NCI-H1694 (cell line): ENCODE measurements at places on chromosomes 7 and 10.

DNA sequence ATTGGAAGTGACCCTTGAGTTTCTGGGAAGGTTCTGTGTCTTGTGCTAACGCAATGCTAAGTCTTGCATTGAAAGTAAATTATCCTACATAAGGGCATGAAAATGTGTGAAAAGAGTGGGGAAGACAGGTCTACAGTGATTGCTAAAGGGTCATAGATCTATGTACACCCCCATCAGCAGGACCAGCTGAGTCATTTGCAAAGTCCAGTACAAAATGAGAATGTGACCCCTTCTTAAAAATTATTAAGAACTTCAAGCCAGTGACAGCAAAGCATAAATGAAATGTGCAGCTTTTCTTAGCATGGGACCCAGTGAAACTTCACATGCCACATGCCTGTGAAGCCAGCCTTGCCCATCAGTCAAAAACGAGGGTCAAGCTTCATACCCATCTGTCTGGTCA lies 640.7 kb upstream of the MKI67 start:
- no peak for DNase-seq

DNA sequence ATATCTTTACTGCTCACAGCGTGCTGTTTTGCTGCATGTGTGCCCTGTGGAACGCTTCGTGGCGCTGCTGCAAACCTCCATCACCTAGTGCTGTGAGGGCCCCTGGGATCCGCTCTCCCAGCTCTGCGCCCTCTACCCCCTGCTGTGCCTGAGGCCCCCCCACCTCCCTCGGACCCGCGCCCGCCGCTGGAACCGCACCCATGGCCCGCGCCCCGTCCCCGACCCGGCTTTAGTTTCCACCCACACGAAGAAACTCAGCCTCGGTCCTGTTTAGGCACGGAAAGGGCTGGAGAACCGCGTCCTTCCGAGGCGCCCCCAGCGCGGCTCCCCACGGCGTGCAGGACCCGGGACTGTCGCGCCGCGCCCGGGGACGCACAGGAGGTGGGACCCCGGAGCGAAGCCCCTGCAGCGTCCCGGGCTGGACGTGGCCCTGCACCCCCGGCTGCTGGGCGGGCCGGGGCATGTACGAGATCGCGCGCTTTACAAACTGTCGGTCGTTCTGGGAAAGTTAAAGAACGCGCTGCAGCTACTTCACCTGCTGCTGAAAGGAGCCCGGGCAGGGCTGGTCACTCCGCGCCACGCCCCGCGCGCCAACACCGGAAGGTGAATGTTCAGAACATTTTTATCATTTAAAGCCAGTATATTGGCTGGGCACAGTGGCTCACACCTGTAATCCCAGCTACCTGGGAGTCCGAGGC lies 54.3 kb downstream of the BMS1 start:
- DNase-seq = no peak

- DNase-seq = no peak
Observed at GRCh38 chr7:33876596-33877274, 28.6 kb upstream of the BMPER start.

DNA sequence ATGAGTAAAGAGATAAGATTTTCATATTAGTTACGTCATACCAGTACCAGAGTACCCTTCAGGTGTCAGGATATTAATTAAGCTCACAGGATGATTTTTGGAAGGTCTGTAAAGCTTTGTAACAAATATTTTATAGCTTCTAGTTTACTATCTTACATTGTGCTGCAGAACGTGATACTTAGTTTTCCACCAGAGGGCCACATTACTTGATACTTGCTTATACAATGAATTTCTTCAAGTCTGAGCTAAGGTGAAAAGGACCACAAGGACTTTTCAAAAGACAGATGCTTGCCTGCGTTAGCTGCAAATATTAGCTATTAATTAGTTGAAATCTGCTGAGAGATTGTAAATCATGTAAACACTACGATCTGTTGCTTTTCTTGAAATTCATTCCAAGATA lies 12.2 kb downstream of the FOXP2 start:
- peak; percentile 13 for DNase-seq

DNA sequence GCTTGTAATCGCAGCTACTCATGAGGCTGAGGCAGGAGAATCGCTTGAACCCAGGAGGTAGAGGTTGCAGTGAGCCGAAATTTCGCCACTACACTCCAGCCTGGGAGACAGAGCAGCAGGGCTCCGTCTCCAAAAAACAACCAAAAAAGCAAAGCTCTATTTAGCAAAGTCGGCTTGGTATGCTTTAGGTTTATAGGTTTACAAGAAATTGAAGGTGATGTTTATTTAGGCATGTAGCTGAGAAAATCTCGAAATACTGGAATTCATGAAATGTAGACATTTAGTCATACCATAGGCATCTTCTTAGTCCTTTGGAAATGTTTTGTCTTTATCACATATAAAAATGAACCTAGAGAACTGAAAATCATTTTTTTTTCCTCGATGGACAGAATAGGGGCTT lies 453.8 kb upstream of the ANKRD30A start:
- no peak for DNase-seq

DNA sequence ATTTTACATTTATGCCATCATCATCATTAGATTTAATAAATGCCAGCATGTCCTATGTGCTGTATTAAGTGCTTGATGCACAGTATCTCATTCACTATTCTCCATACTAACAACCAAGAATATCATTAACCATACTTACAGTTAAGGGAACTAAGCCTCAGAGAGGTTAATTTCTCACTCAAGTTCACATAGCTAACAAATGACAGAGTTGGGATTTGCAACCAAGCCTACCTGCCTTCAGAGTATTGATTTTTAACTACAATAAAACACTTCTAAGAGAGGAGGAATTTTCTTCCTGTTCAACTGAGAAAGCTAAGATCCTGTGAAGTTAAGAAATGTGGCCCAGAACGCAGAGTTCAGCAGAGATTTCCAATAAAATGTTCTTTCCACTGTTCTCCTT lies 403.0 kb downstream of the KCNMA1 start:
- DNase-seq = no peak

DNA sequence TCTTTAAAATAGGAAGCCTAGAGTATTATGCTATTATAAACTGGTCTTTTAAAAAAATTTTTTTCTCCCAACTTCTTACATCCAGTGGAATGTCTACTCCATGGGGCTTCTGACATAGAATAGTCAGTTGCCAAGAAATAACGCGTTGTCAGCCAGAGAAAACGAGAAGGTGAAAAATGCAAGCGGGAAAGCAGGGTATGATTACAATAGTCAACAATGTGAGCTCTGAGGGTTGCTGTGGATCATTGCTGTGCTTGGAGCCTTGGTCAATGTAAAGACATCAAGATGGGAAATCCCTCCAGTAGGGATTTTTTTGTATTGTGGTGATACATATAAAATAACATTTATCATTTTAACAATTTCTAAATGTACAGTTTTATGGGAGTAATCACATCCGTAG lies 27.6 kb upstream of the PLPP4 start:
- DNase-seq = no peak

- DNase-seq = no peak
Observed at GRCh38 chr7:148011753-148012152, 578.8 kb upstream of the C7orf33 start.

DNA sequence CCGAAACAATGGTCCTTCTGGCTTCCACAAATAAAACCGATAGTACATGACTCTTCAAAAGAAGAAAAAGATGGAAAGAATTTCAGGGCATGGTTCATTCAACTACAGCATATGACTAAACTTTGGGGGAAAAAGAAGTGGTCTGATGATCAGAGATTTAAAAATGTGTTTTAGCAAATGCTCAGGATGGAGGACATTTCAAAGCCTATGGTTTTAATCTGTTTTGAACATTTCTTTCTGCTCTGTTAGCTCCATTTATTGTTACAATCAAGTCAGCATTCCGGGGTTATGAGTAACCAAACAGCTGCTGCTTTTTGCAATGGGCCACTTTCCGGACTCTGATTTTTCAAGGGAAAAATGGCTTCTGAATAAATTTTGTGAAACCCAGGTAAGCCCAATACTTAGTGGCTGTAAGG lies 142.4 kb downstream of the CUBN start:
- no peak for DNase-seq
